Kidney (tissue), 22 donors: ENCODE measurements at places on chromosomes 4 and X. TPM values are rescaled to one million over a fixed set of nuclear protein-coding genes. Genes with fewer than 3 reads are reported as not detected.

DNA sequence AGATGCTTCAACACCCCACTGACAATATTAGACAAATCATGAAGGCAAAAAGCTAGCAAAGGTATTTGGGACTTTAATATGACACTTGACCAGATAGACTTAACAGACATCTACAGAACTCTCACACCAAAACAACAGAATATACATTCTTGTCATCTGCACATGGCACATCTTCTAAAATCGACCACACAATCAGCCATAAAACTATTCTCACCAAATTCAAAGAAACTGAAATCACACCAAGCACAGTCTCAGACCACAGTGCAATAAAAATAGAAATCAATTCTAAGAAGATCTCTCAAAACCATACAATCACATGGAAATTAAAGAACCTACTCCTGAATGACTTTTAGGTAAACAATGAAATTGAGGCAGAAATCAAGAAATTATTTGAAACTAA lies 340.8 kb downstream of the PPP1R2C start:
- DNase-seq, result no peak
- no peak overlapping the region for H3K27ac ChIP-seq
- H3K4me1 ChIP-seq, result no peaks in the 10 kb centered on the region
- H3K36me3 ChIP-seq, result no peaks in the 10 kb centered on the region

DNA sequence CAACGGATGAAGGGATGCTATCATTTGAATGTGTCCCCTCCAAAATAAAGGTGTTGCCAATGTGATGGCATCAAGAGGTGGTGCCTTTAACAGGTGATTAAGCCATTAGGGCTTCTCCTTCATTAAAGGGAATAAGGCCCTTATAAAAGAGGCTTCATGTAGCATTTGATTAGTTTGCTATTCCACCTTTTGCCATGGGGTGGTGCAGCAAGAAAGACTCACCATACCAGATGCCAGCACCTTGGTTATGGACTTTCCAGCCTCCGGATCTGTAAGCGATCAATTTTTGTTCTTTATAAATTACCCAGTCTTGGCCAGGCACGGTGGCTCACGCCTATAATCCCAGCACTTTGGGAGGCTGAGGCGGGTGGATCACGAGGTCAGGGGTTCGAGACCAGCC lies 7.9 kb upstream of the SLC25A43 start:
- H3K27me3 ChIP-seq, result no peaks in the 10 kb centered on the region
- no peak for DNase-seq
- H3K27ac ChIP-seq, result no peak overlapping the region
- no peaks in the 10 kb centered on the region for H3K36me3 ChIP-seq

DNA sequence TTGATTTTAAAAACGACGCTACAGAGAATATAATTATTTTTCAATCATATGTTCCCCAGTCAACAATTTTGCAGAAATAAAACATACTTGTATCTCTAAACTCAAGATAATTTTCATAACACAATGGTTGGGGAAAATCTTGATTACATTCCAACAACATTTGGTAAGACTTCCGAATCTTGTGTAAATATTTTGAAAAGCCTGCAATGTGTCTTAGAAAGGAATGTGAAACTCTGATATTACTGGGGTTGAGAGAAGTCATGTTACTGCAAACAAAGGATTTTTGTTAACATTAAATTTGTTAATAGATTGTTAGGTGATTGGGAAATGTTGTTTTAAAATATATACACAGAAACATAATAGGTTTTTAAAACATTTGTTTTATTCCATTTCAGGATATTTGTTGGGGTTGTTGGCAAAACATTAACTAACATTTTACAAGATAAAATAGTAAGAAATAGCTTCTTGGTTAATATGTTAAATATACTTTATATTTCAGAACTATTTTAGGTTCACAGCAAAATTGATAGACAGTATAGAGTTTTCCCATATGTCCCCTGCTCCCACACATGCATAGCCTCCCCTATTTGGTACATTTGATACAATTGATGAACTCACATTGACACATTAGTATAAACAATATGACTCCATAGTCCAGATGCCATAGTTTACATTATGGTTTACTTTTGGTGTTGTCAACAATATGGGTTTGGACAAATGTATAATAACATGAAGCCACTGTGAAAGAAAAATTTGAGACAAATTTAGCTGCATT lies 218.6 kb upstream of the FAM47A start:
- H3K4me3 ChIP-seq, result no peak overlapping the region
- H3K27ac ChIP-seq, result no peak overlapping the region
- no peaks in the 10 kb centered on the region for H3K36me3 ChIP-seq
- no peaks in the 10 kb centered on the region for H3K27me3 ChIP-seq

DNA sequence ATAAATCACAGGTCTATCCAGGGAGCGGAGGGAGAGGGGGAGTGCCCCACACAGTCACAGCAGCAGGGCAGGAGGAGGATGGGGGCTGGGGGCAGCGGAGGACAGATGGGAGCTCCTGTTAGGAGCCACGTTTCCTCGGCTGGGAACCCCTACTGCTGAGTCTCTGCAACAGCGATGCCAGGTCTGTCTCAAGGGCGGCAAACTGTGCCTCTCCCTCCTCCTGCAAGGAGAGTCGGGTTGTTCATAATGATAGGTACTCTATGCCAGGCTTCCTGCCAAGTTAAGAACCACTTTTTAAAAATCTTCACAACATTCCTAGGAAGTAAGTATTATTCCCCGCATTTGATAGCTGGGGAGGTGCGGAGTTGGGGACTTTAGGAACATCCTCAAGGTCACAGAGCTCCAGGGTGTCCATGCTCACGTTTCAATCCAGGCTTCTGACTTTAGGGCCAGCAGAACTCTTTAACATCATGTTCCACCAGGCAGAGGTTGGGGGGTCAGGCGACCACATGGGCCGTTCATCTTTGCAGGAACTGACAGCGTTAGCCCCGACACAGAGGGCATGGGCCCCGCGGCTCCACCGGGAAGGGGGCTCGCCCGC lies 98.3 kb upstream of the MAML3 start:
- H3K27me3 ChIP-seq, result no peaks in the 10 kb centered on the region
- DNase-seq, result peak; percentile 69

GRCh38 chrX:29851857-29852605 lies 363.3 kb upstream of the MAGEB2 start:
- H3K4me3 ChIP-seq, result no peak overlapping the region
- no peak overlapping the region for H3K27ac ChIP-seq
- DNase-seq, result peak; percentile 22
- H3K4me1 ChIP-seq, result no peaks in the 10 kb centered on the region
- no peaks in the 10 kb centered on the region for H3K27me3 ChIP-seq

DNA sequence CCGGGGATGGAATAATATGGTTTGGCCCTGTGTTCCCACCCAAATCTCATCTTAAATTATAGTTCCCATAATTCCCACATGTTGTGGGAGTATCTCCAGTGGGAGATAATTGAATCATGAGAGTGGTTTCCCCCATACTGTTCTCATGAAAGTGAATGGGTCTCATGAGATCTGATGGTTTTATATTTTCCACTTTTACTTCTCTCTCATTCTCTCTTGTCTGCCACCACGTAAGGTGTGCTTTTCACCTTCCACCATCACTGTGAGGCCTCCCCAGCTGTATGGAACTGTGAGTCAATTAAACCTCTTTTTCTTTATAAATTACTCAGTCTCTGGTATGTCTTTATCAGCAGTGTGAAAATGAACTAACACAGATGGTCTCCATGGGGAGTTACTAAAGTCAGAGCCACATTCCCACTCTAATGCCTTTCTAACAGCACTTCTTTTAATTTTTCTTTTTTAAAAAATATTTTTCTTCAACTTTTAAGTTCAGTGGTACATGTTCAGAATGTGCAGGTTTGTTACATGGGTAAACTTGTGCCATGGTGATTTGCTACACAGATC lies 306.6 kb downstream of the DTHD1 start:
- DNase-seq, result no peak
- H3K4me1 ChIP-seq, result no peaks in the 10 kb centered on the region
- H3K27me3 ChIP-seq, result no peaks in the 10 kb centered on the region
- H3K36me3 ChIP-seq, result no peaks in the 10 kb centered on the region
- no peak overlapping the region for H3K27ac ChIP-seq

DNA sequence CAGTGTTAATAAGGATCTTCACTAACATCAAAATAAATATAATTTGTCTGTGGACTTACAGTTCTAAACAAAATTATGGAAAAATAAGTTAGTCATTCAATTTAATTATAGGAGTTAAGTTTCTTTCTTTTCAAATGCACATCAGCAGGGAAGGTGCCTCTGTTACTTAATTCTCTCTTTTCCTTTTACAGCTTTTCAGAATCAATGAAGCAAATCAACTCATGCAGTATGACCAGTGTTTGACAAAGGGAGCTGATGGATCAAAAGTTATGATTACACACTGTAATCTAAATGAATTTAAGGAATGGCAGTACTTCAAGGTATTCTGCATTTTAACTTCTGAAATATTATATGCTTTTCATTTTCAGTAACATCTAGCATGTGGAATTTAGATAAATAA lies 15.9 kb downstream of the HMGB2 start:
- DNase-seq, result no peak
- H3K4me1 ChIP-seq, result no peaks in the 10 kb centered on the region
- H3K36me3 ChIP-seq, result peaks cover 3% of the 10 kb centered on the region
- no peak overlapping the region for H3K27ac ChIP-seq
- H3K4me3 ChIP-seq, result no peak overlapping the region
- no peaks in the 10 kb centered on the region for H3K27me3 ChIP-seq

DNA sequence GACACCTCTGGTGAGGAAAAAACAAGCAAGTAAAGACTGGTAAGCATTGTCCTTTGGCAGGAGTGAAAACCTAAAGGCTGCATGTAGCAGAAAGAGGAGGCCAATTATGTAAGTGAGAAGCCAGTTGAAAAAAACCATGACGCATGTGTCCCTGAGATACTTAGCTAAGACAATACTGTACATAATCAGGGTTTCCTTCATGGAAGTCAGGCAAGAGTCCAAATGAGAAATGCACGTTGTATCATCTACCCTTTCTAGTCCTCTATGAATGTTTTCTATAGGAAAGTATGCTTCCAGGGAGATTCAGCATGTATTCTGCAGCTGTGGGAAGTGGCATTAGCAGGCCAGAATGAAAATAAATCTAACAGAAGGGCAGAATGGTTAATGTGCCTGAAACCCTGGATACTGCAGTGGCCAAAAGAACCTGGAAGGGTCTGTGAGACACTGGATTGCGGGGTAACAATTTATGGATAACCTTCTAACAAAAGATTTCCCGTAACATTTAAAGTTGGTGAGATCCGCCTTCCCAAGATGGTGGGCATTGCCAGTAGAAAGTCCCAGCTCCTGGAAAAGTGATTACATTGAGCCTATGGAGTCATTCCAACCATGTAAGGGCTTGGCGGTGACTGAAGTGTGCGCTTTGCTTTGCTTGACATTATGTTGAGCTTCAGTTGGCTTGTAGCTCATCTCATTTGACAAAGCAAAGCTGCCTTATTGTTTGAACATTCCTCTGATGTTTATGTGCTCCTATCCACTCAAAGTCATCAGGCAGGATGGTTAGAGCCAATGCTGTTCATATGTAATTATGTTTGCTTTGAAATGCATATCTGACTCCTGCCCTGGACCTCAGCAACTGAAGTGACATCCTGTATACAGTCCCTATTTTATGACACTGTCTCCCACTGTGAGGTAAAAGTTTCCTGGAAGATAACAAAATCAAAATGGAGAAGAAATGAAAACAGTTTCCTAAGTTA lies 200.4 kb downstream of the ARHGAP24 start:
- H3K4me1 ChIP-seq, result no peaks in the 10 kb centered on the region
- no peaks in the 10 kb centered on the region for H3K36me3 ChIP-seq
- H3K27me3 ChIP-seq, result no peaks in the 10 kb centered on the region
- no peak for DNase-seq

- no peak overlapping the region for H3K27ac ChIP-seq
- DNase-seq, result no peak
- H3K4me3 ChIP-seq, result no peak overlapping the region
- no peaks in the 10 kb centered on the region for H3K4me1 ChIP-seq
- no peaks in the 10 kb centered on the region for H3K27me3 ChIP-seq
Measured at GRCh38 chr4:610411-611261, 14.7 kb upstream of the PDE6B start.

The HTN1 gene
- not detected for total RNA-seq

DNA sequence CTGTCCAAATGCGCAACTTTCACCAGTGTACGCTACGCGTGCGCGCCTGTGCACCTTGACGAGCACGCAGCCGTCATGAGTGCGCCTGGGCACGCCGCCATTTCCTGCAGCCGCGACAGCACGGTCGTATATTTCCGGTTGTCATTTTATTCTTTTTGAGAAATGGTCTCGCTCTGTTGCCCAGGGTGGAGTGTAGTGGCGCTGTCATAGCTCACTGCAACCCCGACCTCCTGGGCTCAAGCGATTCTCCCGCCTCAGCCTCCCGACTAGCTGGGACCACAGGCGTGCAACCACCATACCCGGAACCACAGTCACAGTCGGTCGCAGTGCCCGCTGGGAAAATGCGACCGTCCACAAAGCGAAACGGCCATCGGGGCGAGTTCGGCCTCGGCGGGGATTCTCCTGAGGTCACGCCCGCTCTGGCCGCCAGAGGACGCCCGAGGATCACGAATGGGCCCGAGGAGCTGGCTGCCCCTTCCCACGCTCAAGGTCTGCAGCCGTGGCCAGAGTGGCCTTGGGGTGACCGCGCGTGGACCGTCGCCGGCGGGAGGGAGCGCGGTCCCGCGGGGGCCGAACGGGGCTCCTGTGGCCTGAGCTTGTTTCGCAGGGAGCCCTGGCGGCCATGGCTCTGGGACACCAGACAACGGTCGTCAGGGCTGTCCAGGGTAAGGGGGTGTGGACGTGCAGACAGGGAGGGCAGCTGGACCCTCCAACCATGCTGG lies 23.7 kb upstream of the PNMA3 start:
- peak overlapping the region; percentile 41 for H3K4me3 ChIP-seq
- DNase-seq, result peak; percentile 83
- no peaks in the 10 kb centered on the region for H3K27me3 ChIP-seq
- H3K4me1 ChIP-seq, result no peaks in the 10 kb centered on the region
- no peaks in the 10 kb centered on the region for H3K36me3 ChIP-seq

The ADGRL3 gene
- total RNA-seq, result 8.9 TPM

The HSPA4L gene
- 13.5 TPM for total RNA-seq

The KCNE5 gene
- 0.44 TPM for total RNA-seq

The F11 gene
- total RNA-seq, result 1.5 TPM

GRCh38 chrX:68693481-68694434 lies 46.3 kb downstream of the STARD8 start:
- peaks cover 14% of the 10 kb centered on the region for H3K4me1 ChIP-seq
- DNase-seq, result peak; percentile 75
- H3K27me3 ChIP-seq, result no peaks in the 10 kb centered on the region
- peak overlapping the region; percentile 85 for H3K27ac ChIP-seq
- no peaks in the 10 kb centered on the region for H3K36me3 ChIP-seq

DNA sequence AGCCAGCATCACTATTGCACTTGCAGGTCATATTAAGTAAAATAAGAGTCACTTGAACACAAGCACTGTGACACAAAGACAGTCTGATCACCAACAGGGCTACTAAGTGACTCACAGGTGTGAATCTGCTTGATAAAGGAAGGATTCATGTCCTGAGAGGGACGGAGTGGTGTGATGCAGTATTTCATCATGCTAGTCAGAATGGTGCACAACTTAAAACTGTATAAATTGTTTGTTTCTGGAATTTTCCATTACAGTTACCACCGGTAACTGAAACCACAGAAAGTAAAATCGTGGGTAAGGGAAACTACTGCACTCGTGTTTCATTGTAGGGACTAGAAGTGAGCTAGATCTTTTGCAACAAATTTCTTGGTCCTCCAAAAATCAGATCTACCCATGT lies 109.7 kb downstream of the ELOVL6 start:
- no peaks in the 10 kb centered on the region for H3K36me3 ChIP-seq
- H3K27me3 ChIP-seq, result no peaks in the 10 kb centered on the region
- peaks cover 4% of the 10 kb centered on the region for H3K4me1 ChIP-seq
- H3K27ac ChIP-seq, result no peak overlapping the region
- no peak for DNase-seq

GRCh38 chrX:150316564-150316963 lies 46.6 kb upstream of the MAMLD1 start:
- H3K36me3 ChIP-seq, result no peaks in the 10 kb centered on the region
- no peak for DNase-seq
- H3K4me1 ChIP-seq, result no peaks in the 10 kb centered on the region
- no peak overlapping the region for H3K27ac ChIP-seq
- H3K27me3 ChIP-seq, result no peaks in the 10 kb centered on the region
